B cell (primary cell): ENCODE measurements at places on chromosomes 2 and 18.
A peak's percentile ranks its signal among the peaks of the same experiment; 100 is the strongest.

- DNase-seq = no peak
Observed at GRCh38 chr2:232431705-232432590, 24.0 kb upstream of the ALPI start.

GRCh38 chr2:124318913-124319312 lies 293.8 kb downstream of the CNTNAP5 start:
- DNase-seq = no peak

GRCh38 chr2:207630491-207630890 lies 5.3 kb upstream of the METTL21A start:
- DNase-seq = no peak

DNA sequence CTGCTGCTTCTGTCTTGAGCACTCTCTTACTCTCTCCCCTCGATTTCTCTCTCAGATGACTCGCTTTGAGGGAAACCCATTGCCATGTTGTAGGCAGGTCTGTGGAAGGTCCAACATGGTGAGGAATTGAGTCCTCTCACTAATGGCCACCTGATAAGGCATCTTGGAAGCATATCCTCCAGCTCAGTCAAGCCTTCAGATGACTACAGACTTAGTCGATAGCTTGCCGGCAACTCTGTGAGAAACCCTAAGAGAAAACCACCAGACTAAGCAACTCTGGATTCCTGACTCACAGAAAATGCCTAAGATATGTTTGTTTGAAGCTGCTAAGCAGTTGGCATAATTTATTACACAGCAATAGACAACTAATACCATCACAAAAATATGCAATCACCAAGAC lies 51.2 kb downstream of the WDR75 start:
- DNase-seq = no peak

GRCh38 chr18:65753520-65753919 lies 2.7 kb downstream of the CDH7 start:
- peak; percentile 3 for DNase-seq
